ENCODE measurements at places on chromosomes 2 and 18. TPM values are rescaled to one million over a fixed set of nuclear protein-coding genes. Genes with fewer than 3 reads are reported as not detected.

- no peak for DNase-seq
Observed at GRCh38 chr18:39675906-39676305, 2110.3 kb upstream of the CELF4 start.

DNA sequence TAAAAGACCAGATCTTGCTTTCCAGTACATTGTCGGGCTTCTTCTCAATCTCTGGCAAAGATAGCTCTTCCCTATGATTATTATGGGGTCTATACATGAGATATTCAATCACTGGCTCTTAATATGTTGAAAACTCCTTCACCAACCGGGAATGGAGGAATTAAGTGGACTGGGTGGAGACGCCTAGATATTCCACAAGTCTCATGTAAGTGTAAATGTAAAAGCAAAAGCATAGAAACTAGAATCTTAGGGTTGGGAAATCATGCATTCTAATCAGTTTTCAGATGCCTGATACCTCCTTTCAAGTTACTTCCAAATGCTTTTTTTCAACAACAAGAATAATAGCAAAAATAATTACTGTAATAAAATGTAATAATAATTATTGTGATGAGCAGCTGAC is 38.0 kb downstream of the DPP4 start:
- no peak for DNase-seq

GRCh38 chr2:128411431-128411830 is 92.8 kb upstream of the HS6ST1 start:
- no peak for DNase-seq

GRCh38 chr2:233122541-233122940 is 62.4 kb downstream of the INPP5D start:
- DNase-seq, result no peak

DNA sequence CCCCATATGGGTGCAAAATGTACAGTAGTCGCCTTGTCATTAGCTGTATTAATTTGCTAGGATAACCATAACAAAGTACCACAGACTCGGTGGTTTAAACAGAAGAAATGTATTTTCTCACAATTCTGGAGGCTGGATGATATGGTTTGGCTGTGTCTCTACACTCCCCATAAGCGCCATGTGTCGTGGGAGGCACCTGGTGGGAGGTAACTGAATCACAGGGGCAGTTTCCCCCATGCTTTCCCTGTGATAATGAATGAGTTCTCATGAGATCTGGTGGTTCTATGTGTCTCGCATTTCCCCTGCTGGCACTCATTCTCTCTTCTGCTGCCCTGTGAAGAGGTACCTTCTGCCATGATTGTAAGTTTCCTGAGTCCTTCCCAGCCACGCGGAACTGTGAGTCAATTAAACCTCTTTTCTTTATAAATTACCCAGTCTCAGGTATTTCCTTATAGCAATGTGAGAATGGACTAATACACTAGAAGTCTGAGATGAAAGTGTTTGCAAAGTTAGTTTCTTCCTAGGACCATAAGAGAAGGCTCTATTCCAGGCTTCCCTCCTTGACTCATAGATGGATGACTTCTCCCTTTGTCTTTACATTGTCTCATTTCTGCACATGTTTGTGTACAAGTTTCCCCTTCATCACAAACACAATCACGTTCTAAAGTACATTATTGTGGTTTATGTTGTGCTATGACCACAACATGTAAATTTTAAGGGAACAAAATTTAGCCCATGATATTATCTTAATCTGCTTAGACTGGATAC is 1442.6 kb downstream of the SUCLG1 start:
- DNase-seq, result no peak

DNA sequence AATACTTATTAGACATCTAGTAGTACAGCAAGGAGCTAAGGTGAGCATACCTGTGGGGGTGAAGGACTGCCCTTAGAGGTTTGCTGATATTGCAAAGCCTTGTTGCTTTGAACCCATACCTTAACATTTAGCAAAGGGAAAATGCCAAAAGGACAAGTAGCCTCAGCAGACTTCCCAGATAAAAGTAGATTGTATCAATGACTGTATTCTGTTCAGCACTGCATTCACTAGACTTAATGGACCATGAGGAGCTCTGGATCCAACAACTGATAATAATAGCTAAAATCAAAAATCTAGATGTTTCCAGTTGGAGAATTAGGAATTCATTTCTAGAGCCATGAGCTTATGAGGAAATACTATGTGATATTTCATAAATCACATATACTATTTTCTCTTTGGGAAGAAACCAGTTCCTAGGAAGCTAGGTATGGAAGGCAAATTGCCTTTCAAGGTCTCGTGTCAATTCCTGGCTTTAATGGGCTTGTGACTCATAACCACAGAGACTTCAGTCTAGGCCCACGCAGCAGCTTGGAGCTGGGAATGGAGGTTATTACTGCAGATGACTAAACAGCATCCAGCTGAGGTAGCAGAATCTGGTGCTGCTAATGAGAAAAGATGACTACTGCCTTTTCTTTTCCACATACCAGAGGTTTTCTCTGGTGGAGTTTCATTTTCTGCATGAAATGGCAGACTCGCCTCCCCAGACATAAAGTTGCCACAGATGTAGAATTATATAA is 191.2 kb upstream of the NABP1 start:
- DNase-seq, result peak; percentile 32

- no peak for DNase-seq
Observed at GRCh38 chr2:225824748-225825449, 425.4 kb downstream of the NYAP2 start.

GRCh38 chr2:10944799-10945198 is 33.1 kb downstream of the KCNF1 start:
- DNase-seq, result no peak

DNA sequence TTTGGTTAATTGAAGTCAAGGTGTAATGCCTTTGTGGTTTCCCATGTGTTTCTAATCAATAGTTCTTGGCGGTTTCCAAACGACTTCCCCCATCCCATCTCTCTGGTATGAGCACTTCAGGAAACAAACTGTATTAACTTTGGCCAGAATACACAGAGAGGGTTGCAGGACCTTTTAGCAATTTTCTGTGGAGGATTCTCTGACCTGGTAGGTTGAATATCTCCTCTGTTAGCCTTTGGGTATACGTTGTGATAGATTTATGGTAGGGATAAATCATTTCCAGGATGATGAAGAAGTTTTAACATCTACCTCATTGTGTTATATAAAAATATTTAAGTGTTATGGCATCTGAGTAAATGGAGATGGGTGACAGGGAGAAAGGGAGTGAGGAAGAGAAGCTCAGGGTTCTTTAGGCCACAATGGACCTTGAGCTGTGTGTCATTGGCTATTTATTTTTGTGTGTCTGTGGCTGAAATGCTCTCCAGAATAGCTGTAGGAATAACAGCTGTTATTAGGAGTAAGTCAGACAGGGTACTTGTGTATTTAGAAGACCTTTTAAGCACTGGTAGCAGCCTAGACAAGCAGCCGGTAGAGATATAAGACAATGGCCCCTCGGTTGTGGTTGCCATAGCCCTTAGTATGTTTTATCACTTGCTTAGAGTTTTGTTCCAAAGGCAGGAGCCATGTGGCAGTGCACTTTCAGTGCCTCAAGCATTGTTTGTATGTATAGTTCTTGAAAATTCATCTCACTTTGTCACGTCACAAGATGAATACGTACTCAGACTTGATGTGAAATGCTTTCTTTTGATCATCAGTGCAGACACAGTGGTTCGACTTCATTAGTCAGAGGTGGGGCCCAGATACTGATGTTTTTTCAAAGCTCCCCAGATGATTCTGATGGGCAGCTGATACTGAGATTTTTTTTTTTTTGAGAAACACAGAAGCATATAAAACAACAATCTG is 91.1 kb downstream of the FMNL2 start:
- DNase-seq, result no peak

DNA sequence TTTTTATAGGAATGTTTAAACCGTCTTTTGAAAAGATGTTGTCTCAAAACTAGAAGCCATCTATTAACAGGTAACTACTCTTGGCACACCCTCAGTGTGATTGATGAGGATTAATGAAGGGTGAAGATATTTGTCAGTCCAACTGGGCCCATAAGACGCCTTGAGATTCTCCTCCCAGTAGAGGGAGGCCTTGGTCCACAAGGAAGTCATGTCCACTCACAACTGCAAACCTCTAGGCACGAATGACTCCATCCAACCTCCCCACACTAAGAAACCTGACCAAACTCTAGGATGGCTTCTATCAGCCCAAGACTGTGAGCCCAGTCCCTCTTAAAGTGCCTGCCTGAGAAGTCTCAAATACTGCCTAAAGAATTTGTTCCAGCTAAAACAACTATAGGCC is 19.2 kb upstream of the GRP start:
- no peak for DNase-seq

The REEP1 gene
- 0.19 TPM for total RNA-seq

The AKAIN1 gene
- total RNA-seq, result not detected

The FABP1 gene
- total RNA-seq, result not detected

Data from activated CD4-positive, alpha-beta T cell treated with anti-CD3 and anti-CD28 coated beads for 36 hours (primary cell).